Stimulated activated CD8-positive, alpha-beta memory T cell treated with anti-CD3 and anti-CD28 coated beads, Interleukin-2, amount 100 ng/mL, for 1 hour (primary cell): ENCODE measurements at places on chromosomes 5 and 9.

GRCh38 chr5:83895860-83896259 lies 175.2 kb upstream of the HAPLN1 start:
- no peak for DNase-seq

DNA sequence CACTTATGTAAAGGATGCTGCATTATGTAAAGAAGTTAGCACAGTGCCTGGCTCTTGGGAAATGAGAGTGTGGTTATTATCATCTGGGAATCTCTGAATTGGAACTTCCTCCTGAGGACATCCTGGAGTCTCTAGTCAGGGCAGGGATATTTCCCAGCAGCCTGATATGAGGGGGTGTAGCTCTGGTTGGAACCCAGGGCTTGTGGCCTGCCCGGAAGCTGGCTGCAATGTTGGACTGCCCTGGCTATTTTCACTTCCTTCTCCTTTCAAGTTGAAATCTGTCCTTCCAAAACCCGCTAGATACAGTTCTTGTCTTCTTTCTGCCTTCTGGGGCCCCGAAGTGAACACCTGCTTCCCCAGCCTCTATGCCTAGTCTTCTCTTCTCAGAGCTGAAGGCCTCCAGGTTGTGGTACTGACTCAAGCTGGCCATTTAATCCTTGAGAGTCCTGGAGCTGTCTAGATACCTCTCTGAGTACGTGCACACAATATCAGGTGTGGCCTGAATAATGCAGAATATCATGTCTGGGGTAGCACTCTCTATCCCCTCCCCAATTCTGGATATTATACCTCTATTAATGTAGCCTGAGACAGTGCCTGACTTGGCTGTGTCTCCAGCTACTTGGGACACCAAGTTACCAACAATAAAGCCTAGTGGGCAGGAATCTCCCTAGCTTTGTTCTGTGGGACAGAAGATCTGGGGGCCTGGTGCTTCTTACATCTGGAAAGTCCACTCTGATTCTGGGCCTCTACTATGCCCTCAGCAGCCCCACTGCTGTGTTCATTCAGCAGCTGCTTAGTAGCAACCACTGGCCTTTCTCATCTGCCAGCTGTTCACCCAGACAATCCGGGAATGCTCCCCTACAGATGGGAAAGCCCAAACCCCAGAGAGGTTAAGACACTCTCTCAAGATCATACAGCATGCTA lies 45.0 kb downstream of the SLC6A7 start:
- no peak for DNase-seq

GRCh38 chr5:172920995-172921394 lies 38.2 kb upstream of the RPL26L1 start:
- no peak for DNase-seq

DNA sequence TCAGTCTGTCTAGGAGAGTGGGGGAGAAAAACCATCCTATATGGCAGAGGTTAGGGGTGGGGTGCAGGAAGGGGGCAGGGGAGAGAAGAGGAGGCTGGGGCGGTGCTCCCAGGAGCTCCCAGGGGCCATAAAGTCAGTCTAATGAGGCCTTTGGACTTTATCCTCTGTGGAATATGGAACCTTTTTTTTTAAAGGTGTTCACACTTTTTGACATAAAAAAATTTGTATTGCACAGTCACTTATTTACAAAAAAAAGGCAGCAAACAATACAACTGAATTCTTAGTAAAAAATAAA lies 51.9 kb upstream of the SYNPO start:
- no peak for DNase-seq

- DNase-seq, result no peak
Observed at GRCh38 chr5:153968761-153969562, 69.7 kb downstream of the FAM114A2 start.

- no peak for DNase-seq
Observed at GRCh38 chr9:109499631-109500410, 1.7 kb upstream of the PTPN3 start.

DNA sequence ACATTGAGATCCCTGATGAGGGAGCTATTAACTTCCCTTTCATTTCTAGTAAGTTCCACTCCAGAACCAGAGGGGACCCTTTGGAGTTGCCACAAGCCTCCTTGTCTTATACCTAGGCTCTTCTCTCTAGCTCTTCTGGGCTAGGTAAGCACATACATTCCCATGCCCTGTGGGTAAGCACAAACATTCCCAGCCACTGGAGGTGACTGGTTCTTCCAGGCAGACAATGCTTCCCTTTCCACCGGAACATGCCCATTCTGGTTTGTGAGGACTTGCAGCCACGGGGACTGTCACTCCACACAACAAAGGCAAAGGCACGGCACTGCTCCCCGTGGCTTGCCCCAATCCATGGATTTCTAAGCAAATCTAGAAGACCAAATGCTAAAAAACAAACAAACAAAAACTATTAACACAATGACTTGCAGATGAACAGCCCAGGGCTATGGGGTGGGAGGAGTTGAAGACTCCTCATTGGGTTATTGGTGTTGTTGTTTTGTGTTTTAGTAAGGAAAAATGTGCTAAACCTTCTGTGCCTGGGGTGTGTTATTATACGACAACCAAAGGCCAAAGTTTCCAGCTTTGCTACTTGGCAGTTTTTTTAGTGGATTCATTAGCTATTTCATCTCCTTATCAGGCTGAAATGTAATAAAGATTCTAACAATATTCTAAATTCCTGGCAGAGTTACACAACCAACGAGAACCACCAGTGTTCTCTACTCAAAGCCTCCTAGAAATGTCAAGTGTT lies 276.2 kb downstream of the SYK start:
- no peak for DNase-seq

DNA sequence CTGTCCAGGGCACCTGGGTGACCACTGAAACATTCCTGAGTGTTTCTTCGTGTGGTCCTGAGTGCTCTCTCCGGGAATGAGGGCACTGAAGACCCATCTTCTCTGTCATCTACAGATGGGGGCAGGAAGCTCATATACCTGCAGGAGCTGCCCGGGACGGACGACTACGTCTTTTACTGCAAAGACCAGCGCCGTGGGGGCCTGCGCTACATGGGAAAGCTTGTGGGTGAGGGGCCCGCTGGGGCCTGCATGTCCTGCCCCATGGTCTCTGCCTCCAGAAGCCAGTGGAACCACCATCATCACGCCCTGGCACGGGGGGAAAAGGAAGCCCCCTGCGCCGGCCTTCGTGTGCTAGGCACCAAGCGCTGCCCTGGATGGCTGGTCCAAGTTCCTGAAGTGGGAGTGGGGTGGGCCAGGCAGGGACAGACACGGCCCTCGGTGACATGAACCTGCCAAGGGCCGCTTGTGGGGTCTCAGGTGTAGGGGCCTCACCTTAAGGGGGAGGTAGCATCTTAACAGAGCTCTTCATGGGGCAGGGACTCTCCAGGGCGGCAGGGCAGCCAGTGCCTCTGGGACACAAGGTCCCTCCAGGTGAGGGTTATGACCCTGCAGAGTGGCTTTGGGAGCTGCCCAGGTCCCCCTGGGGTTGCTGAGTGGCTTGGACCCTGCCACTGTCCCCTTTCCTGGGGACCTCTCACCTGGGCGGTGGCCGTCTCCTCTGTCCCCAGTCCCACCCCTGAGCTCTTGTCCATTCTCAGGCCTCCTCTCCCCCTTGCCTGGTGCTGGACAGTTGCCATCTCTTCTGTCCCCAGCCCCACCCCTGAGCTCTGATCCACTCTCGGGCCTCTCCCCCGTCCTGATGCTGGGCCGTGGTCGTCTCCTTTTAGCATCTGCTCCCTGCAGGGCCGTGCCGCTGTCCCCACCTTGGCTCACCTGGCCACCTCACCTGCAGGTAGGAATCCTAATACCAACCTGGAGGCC lies 2.1 kb downstream of the OBP2A start:
- DNase-seq, result no peak

GRCh38 chr5:174011441-174011840 lies 22.5 kb downstream of the C5orf47 start:
- DNase-seq, result no peak

GRCh38 chr9:96464426-96464825 lies 14.5 kb downstream of the HABP4 start:
- DNase-seq, result no peak

DNA sequence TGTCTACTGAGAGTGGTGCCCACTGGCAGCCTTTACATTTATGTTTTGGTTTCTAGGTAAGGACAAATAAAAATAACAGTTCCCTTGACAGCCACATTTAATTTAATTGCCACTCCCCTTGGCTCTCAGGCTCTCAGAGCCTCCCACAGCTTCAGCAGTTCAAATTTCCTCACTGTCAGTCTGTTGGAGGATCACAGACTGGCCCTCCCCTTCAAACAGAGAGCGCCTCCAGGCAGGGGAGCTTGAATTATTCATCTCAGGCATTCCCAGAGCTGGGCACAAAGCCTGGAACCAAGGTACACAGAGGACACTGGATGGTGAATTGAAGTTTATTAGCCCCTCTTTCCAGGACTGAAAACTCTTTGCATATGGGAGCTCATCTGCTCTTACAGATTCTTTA lies 407.7 kb downstream of the SPOCK1 start:
- no peak for DNase-seq

DNA sequence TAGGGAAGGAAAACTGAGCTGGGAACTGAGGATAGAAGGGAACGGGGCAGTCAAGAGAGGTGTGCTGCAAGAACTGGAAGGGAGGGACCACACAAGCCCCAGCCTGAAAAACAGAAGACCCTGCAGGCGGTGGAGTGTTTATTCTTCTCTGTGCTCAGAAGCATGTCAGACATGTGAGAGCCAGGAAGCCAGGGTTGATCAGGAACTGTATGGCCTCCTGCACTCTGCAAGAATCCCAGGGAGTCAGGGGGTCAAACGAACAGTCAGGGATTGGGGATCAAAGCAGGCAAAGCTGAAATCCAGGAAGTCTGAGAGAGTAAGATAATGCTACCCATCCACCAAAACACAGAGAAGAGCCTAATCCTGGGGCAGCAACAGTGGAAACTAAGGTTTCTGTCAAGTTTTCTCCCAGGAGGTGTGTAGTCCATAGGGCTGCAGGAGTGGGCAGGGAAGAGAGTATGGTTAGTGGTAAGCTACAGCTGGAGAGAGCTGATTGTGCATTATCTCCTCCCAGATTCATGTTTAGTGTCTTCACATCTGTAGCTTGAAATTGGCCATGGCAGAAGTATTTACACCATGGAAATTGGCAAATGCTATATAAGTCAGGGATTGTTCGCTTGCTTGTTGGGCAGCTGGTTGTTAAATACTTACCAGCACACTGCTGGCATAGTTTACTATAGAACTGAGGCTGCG lies 115.4 kb upstream of the SLC44A1 start:
- no peak for DNase-seq

GRCh38 chr5:163563880-163564279 lies 58.5 kb downstream of the MAT2B start:
- no peak for DNase-seq

GRCh38 chr5:66828548-66829357 lies 232.6 kb downstream of the MAST4 start:
- DNase-seq, result peak; percentile 11

- DNase-seq, result no peak
Observed at GRCh38 chr5:178542455-178542854, 47.7 kb downstream of the COL23A1 start.

- DNase-seq, result no peak
Observed at GRCh38 chr9:3608011-3608410, 82.2 kb upstream of the RFX3 start.

GRCh38 chr9:116329470-116329869 lies 175.9 kb downstream of the PAPPA start:
- no peak for DNase-seq

DNA sequence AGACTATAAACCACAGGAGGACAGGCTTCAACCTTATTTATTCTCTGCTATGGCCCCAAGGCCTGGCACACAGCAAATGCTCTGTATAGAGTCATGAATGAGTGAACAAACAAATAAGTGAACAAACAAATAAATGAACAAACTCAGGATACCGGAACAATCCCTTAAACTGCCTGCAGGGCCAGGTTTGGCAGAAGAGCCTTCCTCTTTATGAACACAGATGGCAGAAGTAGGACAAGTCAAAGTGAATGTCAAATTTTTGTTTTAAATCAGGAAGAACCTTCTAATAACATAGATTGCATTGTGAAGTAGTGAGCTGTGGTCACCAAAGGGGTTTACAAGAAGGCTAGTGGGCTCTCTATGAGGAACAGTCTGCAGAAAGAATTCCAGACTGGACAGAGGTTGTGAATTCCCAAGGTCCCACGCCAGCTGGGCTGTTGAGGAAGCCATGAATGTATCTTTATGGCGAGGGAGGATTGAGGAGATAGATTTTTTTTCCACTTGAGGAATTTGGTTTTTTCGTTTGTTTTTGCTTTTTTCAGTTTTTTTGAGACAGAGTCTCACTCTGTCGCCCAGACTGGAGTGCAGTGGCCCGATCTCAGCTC lies 30.3 kb upstream of the STING1 start:
- DNase-seq, result no peak

GRCh38 chr5:90014420-90014819 lies 395.1 kb downstream of the CETN3 start:
- DNase-seq, result no peak

DNA sequence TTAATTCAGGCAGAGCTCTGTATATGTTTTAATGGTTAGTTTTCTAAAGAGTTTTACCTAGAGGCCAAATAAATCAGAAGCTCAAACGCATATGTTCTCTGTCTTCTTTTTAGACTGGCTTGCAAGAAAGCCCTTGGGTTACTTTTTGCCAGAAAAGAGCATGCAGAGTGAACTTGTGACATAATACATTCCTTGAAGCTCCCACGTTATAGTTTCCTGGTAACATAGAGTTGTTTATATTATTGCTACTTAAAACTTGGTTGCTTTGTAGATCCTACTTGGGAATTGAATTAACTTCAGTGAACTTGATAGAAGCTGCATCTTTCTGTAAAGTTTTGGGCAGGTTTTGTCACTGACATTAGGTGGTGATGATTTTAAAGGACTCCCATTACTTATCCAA lies 102.9 kb downstream of the C9orf152 start:
- DNase-seq, result no peak
